ENCODE measurements at places on chromosomes 11 and 22.

DNA sequence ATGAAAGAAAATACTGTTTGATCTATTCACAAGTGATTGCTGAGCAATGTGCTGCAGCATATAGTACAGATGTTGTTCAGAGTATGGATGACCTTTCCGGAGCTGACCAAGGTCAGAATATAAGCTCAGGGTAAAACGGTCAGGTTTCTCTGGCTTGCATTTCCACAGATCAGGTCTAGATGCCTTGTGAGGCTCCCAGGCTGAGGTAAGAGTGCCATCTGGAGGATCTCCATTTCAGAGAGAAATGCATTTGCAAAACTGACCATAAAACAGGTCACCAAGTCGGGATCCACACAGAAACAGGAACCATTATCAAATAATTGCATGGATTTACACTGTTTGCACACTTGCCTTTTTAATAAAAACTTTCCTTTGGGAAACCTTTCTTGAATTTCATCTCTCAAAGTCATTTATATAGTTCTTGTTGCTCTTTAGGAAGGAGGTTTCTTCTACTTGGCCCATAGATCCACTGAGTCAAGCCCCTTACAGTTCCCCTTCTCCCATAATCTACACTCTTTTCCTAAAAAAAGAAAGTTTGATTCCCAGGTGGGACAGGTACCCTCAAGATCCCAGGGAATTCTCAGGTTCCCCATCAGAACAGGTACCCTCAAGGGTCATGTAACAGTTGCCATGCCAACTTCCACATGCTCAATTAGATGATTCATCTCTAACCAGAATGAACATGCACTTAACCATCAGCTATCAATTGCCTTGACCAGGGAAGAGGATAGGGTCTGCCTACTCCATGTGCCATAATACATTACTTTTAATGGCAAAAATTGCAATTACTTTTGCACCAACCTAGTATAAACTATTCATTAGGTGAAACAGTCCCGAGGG is 25.0 kb upstream of the TMPRSS5 start:
- no peak for DNase-seq

- DNase-seq = no peak
Observed at GRCh38 chr22:42711895-42712837, 8.5 kb downstream of the A4GALT start.

- peak; percentile 65 for DNase-seq
Observed at GRCh38 chr11:76794371-76795289, 11.5 kb downstream of the TSKU start.

DNA sequence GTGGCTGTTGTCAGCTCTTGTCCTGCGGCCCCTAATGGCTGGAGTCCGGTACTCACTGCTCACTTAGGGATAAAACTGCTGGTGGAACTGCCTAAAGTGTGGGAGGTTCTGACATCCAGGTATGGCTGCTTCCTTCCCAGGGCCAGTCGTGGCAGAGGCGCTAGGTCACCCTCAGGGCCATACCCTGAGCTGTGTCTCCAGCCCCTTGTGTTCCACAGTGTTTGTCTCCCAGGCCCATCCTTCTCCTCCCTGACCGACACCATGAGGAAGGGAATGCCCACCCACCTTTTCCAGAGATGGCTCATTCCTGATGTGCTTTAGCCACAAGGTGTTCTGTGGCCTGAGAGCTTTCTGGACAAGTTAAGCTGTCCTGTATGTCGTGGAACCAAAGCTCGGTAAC is 12.4 kb upstream of the ACR start:
- no peak for DNase-seq

DNA sequence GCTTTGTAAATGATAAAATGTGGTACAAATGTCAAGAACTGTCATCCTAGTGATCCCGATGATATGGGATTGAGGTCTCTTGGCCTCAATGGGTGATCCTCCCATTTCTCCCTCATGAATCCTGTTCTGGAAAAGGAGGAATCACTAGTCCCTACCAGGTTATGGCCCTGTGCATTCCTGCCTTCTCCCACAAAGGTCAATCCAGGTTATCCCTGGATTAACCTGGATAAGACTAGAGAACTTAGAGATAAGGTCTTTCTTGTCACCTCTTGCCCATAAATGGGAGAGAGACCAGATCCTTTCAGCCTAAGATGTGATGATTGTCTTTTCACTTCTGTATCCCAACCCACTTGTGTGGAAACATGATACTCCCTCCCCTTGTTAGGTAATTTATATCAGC is 396.7 kb downstream of the BUD13 start:
- DNase-seq = no peak

DNA sequence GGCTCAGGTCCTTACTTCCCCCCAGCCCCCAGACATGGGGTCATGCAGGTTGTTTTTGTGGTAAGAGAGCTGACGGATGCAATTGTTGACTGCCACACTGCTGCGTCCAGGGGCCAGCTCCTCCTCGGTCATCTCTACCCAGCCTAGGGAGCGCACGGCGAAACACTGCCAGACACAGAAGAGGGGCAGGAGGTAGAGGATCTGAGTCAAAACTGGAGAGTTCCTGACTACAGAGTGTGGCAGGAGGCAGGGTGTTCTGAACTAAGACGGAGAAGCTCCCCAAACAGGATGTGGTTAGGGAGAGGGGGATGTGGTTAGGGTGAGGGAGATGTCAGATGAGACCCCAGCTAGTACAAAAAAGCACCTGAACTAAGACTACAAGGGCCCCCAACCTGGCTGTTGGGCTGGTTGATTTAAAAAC is 12.3 kb downstream of the SMPD1 start:
- DNase-seq = no peak

- peak; percentile 67 for DNase-seq
Observed at GRCh38 chr11:100273066-100273815, 413.8 kb upstream of the ARHGAP42 start.

DNA sequence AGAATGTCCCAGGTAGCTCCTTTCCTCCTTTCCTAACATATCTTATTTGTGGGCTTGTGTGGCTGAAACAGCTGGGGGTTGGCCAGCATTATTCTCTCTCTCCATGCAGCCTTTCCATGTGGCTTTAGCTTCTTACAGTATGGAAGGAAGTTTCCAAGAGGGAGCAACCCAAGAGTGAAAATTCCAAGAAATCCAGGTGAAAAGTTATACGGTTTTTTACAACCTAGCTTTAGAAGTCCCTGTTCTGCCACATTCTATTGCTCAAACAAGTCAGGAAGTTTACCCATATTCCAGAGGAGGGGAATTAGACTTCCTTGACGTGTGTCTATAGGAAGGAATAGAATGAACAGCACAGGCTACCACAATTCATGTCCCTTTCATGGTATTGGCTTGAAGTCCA is 10.0 kb upstream of the SWAP70 start:
- DNase-seq = no peak

DNA sequence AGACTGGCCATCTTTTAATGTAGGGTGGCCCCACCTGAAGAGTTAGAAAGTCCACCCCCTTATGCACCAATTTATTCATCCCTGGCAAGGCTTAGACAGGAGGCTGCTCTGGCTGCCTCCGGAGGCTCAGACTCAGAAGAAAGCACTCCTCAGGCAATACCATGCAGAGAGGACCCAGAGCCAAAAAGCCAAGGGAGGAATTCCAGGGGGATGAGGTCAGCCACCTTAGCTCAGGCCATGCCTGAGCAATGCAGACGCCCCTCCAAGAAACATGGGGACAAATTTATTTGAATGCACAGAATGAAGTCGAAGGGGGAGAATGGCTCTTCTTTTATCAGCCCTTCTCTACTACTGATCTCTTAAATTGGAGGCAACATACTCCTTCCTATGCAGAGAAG is 39.7 kb upstream of the GLYAT start:
- DNase-seq = no peak

- DNase-seq = no peak
Observed at GRCh38 chr11:129596351-129596750, 219.3 kb upstream of the TMEM45B start.

DNA sequence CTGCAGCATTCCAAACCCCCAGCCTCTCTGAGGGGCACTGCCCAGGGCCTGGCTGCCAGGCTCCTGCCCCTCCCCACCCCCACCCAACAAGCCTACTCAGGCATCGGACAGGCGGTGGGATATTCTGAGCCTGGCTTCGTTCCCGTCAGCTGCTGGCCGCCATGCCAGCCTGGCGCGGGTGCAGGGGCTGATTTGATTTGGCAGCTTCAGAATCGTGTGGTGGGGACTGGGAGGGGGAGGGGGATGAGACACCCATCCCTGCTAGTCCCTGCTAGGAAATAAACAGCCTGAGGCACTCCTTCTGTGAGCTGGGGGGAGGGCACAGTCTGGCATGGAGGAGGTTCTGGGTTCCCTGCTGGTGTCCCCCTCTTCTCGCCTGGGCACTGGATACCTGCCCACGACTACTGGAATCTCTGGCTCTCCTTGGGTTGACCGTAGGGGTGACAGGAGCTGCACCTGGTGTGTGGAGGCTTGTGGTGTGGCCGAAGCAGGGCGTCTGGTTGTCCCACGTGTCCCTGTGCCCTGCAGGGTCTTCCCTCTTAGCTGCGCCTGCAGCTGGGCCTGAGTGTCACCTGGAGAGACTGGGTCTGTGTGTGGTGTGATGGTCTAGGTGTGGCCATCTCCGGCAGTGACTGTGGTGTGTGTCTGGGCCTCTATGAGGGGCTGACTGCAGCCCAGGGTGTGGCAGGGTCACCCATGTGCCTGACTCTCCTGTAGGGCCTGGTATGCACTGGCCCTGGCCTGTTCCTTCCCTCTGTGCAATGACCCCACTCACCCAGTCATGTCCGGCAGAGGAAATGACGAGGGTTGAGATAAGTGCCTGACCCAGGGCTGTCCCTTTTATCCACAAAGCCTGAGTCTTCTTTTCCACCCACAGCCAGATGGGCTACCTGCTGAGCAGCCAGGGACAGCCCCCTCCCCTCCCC is 42.2 kb downstream of the PDE2A start:
- DNase-seq = no peak

DNA sequence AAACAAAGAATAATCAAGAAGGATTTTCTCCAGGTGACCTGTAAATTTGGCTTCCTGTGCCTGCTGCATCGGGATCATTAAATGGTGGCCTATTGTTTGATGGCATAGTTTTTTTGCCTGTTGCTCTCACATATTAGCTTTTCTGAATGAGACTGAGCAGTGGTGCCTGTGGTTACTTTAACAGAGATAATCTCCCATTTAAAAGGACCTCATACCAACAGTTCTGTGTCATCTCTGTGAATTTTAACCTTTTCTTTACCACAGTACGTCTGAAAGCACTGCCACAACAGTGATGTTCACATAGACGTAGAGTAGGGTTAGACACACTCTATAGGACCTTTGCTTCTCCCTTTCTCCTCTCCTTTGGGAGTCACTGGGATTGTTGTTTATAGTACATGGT is 22.9 kb upstream of the RCE1 start:
- DNase-seq = no peak

- peak; percentile 92 for DNase-seq
Observed at GRCh38 chr11:47394322-47395222, 13.8 kb upstream of the SLC39A13 start.

GRCh38 chr22:19361501-19362103 is 69.9 kb downstream of the HIRA start:
- DNase-seq = no peak

- DNase-seq = no peak
Observed at GRCh38 chr11:26025676-26026075, 306.3 kb upstream of the ANO3 start.

DNA sequence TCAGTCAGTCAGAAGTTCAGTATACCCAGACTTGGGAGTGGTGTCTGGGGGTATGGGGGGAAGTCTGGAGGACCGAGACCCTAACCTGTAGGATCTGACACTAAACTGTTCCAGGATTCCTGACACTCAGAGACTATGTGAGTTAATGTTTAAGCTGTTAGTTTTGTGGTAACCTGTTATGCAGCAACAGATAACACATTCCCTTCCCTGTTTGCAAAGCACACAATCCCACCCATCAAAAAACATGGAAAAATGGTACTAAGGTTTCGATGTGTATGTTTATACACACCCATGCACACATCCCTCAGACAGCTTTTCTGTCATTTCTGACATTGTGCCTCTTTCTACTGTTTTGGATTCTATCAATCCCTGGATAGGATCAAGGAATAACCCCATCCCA is 27.6 kb downstream of the ZNF280B start:
- DNase-seq = no peak
